NCI-H2171 treated with DMSO at 0.1 percent for 48 hours (cell line): ENCODE measurements at places on chromosomes 16 and 17.

DNA sequence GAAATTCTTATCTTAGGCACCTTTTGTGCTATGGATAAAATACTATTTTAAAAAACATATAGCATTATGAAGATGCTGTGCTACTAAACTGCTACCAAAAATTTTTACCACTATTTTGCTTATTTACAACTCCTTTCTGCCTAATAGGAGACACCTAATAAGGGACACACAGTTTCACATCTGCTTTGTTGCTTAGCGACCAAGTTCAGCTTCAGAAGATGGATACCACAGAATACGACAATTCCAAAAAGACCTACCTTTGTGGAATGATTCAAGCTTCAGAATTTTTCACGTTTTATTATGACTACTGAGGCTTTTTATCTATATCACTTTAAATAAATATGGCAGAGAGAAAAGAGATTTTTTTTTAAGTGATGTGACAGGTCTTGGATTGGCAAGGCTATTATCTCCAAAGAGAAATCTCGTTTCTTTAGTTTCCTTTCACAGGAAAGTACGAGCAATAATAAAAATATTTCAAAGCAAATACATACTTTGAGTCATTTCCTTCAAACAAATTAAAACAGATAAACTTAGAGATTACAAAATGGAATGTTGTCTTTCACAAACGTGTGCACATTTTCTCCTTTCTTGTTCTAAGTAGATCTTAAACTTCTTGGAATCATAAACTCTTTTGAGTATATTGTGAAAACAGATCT is 35.4 kb downstream of the SPAG9 start:
- no peak for DNase-seq

DNA sequence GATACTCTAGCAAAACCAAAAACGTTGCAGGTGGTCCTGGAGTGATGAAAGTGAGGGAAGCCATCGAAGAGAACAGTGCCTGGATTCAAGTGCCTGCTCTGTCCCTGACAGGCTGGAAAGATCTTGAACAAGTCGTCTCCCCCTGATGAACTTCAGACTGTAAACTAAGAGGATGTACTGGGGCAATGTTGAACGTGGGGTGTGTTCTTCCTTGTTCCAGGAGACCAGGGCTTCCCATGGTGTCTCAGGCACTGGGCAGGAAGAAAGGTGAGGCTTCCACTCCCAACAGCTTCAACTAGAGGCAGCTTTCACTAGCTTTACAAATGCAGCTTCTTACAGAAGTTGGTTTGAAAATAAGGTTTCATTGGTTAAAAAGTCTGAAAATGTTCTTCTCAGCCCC is 21.4 kb upstream of the NF1 start:
- no peak for DNase-seq

DNA sequence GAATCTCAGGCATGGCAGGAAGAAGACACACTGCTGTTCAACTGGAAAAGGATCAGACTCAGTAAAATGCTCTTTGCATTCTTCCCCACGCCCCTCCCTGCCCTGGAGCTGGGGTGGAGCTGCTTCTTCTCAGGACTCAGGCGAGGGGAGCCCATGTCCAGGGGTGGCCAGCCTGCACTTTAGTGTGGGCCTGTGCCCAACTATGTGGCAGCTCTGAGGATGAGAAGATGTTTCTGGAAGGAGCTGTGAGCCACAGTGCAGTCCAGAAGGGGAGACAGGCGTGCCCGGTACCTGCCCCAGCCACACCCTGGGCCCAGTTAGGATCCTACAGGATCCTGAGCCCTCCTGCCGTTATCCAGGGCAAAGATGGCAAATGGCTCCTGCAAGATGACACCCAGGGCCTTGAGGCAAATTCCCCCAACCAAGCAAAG is 120.3 kb downstream of the ANKRD11 start:
- no peak for DNase-seq

DNA sequence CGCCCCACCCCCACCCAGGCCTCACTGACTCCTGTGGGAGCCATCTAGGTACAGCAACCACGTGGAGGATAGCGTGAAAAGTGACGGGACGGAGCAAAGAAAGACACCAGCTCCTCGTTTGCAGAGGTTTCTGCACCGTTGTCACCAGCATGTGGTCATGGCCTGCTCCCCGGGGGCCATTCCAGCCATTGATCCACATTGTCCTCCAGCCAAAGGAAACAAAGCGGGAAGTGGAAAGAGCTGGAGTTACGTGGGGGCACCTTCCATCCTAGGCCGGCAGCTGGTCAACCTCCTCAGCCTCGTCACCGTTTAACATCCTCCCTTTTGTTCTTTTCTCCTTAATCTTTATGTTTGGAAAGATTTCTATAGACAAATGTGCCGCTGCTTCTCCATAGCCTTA is 153.7 kb downstream of the RPTOR start:
- DNase-seq, result no peak

DNA sequence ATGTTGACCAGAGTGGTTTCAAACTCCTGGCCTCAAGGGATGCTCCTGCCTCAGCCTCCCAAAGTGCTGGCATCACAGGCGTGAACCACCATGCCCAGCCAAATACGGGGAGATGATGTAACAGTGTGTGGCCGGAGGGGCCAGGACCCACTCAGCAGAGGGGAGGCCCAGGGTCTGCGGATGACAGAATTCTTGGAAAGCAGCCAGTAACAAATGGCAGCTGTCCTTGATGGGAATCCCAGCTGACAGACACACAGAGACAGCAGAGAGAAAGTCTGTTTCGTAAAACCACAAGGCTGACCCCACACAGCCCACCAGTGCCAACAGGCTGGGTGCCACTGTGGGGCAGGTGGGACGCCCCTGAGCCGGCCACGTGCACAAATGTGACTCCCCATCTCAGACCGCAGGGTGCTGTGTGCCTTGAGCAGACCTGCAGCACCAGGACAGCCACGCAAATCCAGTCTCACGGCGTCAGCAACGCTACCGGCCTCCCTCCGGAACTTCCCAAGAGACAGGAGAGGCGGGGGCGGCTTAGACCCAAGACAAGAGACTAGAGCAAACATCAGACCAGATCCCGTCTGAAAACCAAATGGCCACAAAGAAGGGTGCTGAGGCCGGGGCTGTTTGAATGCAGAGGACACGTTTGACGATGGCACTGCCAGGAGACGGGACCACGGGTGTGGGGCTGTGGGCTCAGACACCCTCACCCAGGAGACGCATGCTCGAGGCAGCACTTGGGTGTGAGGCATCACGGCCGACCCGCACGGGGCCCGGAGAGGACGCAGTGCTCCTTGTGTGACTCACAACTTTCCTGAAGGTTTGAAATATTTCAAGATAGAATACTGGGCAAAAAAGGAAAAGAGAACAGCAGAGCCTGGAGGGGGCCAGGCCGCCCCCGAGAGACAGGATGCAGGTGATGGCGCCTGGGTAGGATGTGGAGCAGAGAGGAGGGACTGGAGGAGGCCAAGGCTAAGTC is 24.6 kb downstream of the CTU2 start:
- DNase-seq, result peak; percentile 49

GRCh38 chr16:83797013-83797412 is 10.8 kb upstream of the HSBP1 start:
- no peak for DNase-seq
